PC-3 (cell line): ENCODE measurements at places on chromosomes 7 and 10.

- DNase-seq: peak; percentile 7
Observed at GRCh38 chr7:27418541-27418940, 175.9 kb downstream of the EVX1 start.

DNA sequence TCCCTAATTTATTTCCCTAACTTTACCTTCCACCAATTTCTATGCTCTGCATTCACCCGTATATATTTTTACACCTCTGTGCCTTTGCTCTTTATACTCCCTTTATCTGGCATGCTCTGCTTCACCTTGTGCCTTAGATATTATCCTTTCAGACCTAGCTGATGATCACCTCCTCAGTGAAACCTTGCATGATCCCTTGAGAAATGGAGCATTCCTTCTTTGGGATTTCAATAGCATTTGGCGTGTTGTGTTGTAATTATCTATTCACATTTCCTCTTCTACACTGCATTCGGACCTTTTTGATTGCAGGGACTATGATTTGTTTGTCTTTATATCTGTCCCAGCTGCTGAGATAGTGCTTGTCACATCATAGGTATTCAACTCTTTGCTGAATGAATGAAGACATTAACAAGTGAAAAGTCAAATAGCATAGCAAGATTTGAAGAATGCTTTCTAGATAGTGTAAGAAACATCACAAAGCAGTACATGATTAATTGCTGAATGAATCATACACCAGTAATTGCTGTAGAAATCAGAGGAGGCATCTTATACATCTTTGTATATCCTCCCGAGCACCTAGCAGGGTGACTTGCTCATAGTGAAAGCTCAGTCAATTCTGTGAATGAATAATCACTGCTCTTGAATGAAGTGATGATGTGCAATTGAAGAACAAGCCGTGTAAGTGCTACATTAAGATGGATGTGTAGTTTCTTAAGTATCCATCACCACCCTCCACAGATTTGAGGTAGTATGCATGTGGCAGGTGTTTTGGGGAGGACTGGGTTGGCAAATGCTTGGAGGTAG lies 2.0 kb upstream of the TM9SF3 start:
- DNase-seq: no peak

GRCh38 chr7:152522571-152523067 lies 86.8 kb upstream of the KMT2C start:
- no peak for DNase-seq

- DNase-seq: peak; percentile 48
Observed at GRCh38 chr7:137538361-137538762, 194.8 kb upstream of the PTN start.

GRCh38 chr7:28163949-28164348 lies 16.6 kb downstream of the JAZF1 start:
- no peak for DNase-seq

DNA sequence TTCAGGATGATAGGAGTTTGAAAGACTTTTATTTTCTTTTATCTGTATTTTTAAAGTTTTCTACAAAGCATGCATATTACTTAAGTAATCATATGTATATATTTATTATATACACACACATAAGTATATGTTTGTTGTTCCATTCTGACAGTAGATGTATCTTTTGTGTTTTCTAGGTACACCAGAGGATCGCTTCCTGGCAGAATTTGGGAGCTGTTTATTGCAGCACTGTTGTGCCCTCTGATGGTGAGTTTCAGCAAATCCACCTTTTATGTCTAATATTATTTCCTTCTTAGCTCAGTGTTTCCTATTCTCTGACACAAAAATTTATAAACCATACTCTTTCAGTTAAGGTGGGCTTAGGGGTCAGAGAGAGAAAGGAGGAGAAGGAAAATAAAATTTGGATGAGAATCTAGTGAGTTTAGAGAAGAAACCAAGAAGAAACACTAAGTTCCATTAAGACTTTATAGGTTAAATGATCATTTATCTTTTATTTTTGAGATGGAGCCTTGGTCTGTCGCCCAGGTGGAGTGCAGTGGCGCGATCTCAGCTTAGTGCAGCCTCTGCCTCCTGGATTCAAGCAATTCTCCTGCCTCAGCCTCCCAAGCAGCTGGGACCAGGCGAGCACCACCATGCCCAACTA lies 59.2 kb upstream of the OIT3 start:
- DNase-seq: peak; percentile 98

GRCh38 chr7:112615701-112616100 lies 134.9 kb downstream of the LSMEM1 start:
- no peak for DNase-seq

DNA sequence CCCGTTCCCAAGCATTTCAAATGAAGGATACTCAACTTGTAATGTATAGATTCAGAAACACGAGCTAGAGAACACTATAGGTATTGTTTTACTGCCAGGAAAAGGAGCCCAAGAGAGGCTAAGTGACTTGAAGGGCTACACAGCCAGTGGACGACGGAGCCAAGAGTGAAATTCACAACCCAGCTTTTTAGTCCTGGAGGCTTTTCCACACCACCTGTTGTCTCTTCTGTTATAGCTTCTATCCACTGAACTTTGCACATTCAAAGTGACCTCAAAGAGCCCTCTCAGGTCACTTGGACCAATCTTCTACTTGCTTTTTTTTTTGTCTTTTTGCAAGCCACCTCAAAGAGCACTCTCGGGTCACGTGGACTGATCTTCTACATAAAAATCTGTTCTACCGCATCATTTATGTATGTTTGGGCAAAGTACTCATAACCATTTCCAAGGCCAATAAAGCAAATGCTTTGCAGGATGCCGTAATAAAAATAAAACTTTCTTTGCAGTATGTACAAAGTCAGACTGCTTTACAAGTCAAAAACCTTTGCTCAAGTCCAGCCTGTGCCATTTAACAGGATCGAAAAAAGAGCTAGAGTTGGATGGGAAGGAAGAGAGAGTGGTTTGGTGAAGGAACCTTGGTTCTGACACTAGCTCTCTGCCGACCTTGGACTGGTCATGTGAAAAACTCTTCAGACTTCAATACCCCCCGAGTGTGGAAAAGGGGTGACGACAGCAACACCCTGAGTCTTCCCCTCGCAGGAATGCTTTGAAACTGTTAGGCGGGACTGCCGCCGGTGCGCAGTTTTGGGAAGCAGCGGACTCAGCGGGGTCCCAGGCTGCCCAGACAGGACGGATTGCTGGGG lies 821 bp downstream of the SLC35B4 start:
- peak; percentile 6 for DNase-seq
